ENCODE measurements at places on chromosomes 16 and 17.

DNA sequence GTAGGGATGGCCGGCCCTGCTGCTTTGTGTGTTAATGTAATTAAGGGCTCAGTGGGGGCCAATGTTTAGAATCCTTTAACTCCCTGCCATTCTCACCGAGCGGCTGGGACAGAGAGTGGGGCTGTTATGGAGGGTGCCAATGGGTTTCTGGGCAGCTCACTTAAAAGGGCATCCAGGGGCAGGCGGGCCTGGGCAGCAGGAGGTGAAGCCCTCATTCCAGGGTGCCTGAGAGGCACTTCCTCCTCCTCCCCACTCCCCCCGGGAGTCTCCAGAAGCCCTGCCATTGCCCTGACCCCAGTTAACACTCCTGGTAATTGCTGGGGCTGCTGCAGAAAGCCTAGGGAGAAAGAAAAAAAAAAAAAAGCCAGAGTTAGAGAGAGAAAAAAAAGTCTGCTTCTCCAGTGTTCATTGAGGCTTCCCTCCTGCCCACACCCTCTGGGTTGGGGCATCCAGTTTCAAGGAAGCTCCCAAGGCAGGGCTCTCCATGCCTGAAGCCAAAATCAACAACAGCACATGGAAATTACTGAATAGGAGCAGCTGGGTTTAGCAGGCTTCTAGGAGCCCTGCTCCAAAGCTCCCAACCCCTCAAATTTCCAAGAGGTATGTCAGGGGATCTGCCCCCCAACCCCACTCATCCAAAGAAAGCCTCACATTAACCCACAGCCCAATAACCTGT, 28.0 kb downstream of the CUEDC1 start:
- DNase-seq = no peak

GRCh38 chr17:40307740-40308239, 1.2 kb upstream of the RARA start:
- DNase-seq = no peak

- no peak for DNase-seq
These were observed 130.2 kb upstream of the CHMP6 start for GRCh38 chr17:80861418-80861815.

GRCh38 chr17:31645351-31645750, 213.7 kb downstream of the COPRS start:
- no peak for DNase-seq

- no peak for DNase-seq
These were observed 10.8 kb downstream of the PRSS54 start for GRCh38 chr16:58284031-58284430.

Data from AG04450 (cell line).